NCI-H2081 (cell line): ENCODE measurements at places on chromosomes 3 and 15.

GRCh38 chr15:83499476-83499875 lies 52.3 kb downstream of the SH3GL3 start:
- no peak for DNase-seq

GRCh38 chr15:69595009-69595791 lies 142.6 kb downstream of the RPLP1 start:
- no peak for DNase-seq

- DNase-seq, result no peak
Observed at GRCh38 chr3:32224016-32224516, 14.4 kb upstream of the CMTM8 start.

GRCh38 chr3:70684701-70685100 lies 372.3 kb upstream of the MDFIC2 start:
- no peak for DNase-seq

DNA sequence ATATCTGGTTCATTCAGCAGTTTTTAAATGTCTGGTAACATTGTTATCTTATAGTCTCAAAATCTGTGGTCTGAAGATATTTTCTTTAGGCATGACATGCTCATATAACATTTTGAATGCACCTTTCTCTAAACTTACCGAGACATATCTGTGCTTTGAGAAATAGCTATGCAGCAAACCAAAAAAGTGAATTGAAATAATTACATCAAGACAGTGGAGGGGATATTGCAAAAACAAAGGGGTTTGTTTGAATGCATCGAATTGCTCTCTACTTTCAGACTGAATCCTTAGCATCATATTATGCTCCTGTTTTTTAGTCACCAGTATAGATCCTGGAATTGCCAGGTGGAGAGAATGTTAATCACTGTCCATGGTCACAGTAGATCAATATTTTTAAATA lies 5.1 kb downstream of the ARPP21 start:
- DNase-seq, result no peak

GRCh38 chr15:90872486-90873184 lies 4.2 kb downstream of the FURIN start:
- no peak for DNase-seq

DNA sequence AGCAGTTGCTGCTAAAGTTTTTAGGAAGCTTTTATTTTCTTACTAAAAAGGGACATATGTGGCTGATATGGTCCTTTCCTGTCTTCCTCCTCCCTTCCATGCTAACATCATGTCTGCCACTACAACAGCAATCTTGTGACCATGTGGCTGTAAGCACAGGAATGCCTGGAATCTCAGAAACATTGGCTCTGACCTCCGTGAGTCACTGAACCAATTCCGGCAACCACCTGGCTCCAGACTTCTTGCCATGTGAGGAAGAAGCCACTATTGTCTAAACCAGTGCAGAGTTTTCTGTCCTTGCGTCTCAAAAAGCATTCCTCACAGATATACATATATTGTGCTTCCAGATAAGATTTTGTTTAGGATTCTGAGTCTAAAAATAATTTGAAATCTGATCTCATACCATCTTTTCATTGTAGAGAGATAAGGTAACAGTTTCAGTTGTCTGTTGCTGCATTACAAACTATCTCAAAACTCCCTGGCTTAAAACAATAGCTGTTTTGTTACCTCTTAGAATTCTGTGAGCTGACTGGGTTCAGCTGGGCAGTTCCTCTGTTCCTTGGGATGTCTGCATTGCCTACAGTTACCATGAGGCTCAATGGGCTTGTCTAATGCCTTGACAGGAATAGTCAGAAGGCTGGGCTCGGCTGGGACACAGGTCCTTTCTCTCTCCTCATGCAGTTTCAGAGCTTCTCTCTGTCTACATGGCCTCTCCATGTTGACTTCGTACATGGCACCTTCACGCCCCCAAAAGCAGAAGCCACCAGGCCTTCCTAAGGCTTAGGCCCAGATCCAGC lies 77.3 kb upstream of the MAGI1 start:
- DNase-seq, result no peak

- DNase-seq, result no peak
Observed at GRCh38 chr3:179801263-179801662, 148.4 kb downstream of the USP13 start.

- DNase-seq, result no peak
Observed at GRCh38 chr15:78061963-78062427, 15.5 kb downstream of the TBC1D2B start.

- DNase-seq, result no peak
Observed at GRCh38 chr3:32794487-32795308, 23.1 kb upstream of the TRIM71 start.

- DNase-seq, result no peak
Observed at GRCh38 chr15:49723981-49724380, 103.1 kb downstream of the DTWD1 start.

GRCh38 chr3:161401389-161401788 lies 30.1 kb upstream of the SPTSSB start:
- DNase-seq, result no peak

GRCh38 chr15:39515765-39516164 lies 65.1 kb upstream of the THBS1 start:
- DNase-seq, result no peak

DNA sequence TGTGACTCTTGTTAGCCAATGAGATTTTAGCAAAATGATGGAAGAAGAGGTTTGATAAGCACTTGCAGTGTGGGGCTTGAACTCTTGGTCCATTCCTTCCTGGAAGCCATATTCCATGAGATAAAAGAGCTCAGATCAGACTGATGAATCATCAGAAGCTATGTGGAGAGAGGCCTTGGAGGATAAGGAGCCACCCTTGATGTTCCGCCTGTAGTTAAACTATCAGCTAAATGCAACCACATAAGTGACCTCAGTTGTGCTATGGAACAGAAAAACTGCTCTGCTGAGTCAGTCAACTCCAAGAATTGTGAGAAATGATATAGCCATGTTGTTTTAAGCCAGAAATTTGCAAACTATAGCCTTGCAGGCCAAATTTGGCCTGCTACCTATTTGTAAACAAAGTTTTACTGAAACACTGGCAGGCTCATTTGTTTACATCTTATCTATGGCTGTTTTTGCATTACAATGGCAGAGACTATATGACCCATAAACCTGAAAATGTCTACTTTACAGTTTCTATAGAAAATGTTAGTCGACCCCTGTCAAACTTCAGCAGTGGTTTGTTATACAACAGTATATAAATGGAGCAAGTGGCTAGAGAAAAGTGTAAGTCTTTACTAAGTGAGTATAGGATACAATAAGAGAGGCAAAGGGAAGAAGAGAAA lies 27.6 kb upstream of the GAP43 start:
- no peak for DNase-seq

- no peak for DNase-seq
Observed at GRCh38 chr15:78162038-78162437, 12.9 kb downstream of the IDH3A start.

- peak; percentile 64 for DNase-seq
Observed at GRCh38 chr15:29822100-29822683, at the start of gene TJP1. Gene TJP1, minus strand, starts transcription at chr15:29822468. Its CDS starts 440 bp downstream, at chr15:29822028.

GRCh38 chr3:37072892-37073291 lies 79.6 kb downstream of the MLH1 start:
- DNase-seq, result no peak

DNA sequence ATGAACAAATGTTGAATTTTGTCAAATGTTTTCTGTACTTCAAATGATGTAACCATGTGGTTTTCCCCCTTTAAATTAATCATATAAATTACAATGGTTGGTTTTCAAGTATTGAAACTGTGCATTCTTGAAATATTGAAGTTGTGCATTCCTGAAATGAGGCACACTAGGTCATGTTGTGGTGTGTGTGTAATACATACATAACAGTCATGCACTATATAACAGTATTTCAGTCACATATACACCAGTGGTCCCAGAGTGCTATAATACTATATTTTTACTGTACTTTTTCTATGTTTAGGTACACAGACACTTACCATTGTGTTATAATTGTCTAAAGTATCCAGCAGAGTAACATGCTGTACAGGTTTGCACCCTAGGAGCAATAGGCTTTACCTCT lies 11.0 kb upstream of the IQCF5 start:
- DNase-seq, result no peak

GRCh38 chr15:39499042-39499441 lies 81.8 kb upstream of the THBS1 start:
- DNase-seq, result no peak

DNA sequence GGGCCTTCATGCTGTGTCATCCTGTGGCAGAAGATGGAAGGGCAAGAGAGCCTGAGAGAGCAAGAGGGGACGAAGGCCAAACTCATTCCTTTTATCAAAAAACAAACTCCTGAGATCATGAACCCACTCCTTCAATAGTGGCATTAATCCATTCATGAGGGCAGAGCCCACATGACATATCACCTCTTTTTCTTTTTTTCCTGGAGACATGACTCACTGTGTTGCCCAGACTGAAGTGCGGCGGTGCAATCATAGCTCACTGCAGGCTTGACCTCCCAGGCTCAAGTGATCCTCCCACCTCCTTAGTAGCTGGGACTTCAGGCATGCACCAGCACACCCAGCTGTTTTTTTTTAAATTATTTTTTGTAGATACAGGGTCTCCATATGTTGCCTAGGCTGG lies 92.0 kb upstream of the RNU6-1 start:
- no peak for DNase-seq

DNA sequence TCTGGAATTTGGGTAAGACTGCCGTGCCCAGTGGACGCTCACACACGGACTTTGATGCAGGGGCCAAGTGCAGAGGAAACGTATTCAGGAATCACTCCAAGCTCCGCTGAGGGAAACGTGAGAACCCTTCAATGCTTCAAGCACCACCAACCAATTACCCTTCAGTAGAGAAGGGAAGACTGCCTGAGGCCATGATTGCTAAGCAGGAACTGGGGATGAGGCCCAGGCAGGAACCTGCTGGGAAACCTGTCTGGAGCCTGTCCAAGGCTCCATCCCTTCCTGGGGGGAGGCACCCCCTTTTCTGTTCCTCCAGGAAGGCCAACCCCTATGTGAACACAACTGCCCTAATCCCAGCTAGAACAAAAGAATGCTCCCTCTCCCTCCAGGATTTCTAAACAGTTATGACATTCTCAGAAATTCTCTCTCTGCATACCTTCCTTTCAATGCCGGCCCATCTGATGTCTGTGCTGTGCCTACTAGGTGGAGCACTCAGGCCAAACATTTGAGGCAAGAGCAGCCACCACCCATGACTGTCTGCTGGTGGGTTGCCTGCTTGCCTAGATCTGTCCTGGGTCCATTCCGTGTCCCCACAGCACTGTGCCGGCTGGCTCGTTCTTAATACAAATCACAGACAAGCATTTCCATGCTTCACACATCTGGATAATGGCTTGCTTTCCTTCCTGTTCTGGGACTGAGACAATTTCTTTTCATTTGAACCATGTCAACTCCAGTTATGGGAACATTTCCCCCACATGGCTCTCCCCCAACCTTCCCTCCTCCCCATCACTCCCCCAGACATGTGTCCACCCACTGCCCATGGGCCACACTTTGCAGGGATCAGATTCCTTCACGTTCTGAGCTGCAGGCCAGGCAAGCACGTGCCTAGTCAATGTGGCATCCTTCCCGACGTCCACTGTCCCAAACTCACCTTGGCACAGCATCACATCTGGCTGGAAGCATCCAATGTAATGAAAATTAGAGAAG lies 149.4 kb downstream of the ADAMTS17 start:
- DNase-seq, result peak; percentile 61

DNA sequence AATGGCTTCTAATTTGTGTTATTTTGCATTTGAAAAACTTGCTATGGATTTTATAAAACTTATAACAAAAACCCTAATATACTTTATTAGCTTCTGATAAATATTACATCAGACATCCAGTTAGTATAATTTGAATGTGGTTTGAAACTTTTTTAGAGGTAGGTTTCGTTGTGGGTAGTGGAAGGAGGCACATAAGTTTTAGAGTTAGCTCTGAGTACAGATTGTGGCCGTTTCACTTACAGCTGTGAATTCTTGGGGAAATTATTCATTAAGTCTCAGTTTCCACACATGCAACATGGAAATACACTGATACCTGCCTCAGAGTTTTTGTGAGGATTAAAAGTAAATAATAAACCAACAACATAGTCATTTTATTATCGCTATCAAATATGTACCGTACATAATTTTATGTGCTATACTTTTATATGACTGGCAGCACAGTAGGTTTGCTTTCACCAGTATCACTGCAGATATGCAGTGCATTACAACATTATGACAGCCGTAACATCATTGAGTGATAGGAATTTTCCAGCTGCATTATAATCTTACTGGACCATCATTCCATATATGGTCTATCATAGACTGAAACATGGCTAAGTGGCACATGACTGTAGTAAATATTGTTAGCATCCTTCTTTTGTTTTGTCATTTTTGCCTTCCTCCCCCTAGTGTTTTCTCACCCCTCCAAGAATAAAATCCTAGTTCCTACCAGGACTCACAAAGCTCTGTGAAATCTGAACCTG lies 175.6 kb downstream of the AKAP13 start:
- no peak for DNase-seq

DNA sequence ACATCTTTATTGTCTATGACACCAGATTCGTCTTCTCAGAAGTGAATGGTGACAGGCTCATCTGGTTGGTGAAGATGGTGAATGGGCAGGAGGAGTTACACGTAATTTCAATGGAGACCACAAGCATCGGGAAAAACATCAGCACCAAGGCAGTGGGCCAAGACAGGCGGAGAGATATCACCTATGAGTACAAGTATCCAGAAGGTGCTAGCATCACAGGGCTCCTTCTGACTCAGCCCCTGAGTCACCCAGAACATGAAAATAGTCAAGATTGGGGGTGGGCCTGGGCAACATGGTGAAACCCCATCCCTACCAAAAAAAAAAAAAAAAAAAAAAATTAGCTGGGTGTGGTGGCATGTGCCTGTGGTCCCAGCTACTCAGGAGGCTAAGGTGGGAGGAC lies 32.6 kb downstream of the TGM4 start:
- DNase-seq, result no peak

- no peak for DNase-seq
Observed at GRCh38 chr3:124261306-124261705, 269.4 kb upstream of the ROPN1 start.

GRCh38 chr15:40908095-40908494 lies 13.8 kb downstream of the VPS18 start:
- no peak for DNase-seq

DNA sequence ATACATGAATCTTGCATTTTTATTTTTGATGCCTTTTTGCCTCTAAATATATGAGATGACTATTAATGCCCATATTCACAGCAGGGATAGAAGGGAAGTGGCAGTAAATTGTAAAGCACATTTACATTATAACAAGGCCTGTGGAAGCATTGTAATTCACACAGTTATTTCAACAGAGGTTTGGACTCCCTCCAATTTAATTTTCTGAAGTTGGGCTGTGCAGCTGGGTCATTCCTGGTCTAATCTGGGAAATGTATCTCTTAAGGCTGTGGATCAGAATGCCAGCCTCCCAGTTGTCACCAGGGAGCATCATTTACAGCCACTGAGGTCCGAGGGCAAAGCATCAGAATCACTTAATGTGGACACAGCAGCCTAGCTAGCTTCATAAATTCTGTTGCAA lies 434.5 kb downstream of the MFSD1 start:
- peak; percentile 79 for DNase-seq
